NCI-H526 treated with DMSO at 0.1 percent for 48 hours (cell line): ENCODE measurements at places on chromosomes 4 and X.

DNA sequence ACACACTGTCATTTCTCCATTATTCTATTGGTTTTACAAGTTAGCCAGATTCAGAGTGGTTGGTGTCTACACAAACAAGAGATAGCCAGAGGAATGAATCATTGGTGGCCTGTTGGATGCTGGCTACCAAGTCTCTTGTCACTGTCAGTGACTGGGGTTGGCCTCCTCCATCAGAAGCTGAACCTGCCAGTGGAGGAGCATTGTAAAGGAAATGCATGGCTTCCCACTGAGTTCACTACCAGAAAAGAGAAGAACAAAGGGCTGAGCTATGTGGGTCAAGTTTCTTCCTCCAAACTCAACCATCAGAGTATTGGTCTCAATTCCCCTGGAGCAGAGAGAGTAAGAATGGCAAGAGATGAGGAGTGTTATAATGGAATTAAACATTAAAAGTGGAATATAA, 26.5 kb upstream of the ANKRD50 start:
- no peak for DNase-seq

DNA sequence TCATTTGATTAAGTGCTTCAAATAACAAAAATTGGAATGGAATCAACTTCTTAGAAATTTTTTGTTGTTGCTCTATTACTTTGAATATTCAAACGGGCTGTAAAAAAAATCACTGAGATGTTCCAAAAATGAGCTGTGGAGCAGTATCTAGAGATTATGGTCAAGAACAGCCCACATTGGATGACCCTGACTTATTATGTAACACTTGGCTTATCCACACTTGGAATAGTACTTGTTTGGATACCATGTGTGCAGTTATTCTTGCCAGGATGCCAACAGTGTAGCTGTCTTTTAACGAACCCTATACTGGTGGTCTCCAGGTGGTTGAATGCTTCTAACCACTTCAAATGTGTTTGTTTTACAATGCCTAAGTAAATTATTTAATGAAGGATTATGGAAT, 64.9 kb upstream of the CAMK2D start:
- no peak for DNase-seq

GRCh38 chrX:131202766-131203165, 86.3 kb downstream of the IGSF1 start:
- DNase-seq: no peak

- DNase-seq: no peak
Observed at GRCh38 chrX:11965436-11965835, 172.8 kb upstream of the FRMPD4 start.

- no peak for DNase-seq
Observed at GRCh38 chrX:9147726-9148125, 113.8 kb upstream of the FAM9B start.

GRCh38 chrX:119041175-119041574, 31.6 kb upstream of the CT47C1 start:
- DNase-seq: no peak

DNA sequence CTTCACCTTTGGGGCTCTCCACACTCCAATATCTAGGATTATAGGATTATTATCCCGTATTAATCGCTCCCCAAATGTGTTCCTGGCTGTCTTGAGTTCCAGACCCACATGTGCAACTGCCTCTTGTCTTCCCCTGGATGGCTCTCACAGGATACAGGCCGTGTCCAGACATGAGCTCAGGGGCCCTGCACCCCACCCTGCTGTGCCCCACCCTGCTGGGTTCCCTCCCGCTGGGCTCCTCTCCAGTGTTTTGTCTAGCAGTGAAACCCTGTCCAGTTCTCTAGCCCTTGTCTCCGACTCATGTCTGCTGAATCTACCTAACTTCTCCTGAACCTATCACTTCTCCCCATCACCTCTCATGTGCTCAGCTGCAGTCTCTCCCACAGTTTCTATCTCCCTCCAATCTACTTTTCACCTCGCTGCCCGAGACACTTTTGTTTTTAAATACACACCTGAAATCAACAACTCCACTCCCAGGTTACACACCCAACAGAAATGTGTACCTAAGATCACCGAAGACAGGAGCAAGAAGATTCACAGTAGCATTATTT, 2.0 kb downstream of the RNF212 start:
- no peak for DNase-seq
